ENCODE measurements at places on chromosomes 11 and 22.
A peak's percentile ranks its signal among the peaks of the same experiment; 100 is the strongest.

- DNase-seq, result no peak
These were observed 10.1 kb downstream of the SYT12 start for GRCh38 chr11:67032830-67033551.

- peak; percentile 62 for DNase-seq
These were observed 8.6 kb upstream of the APOBEC3B start for GRCh38 chr22:38973289-38974169.

- no peak for DNase-seq
These were observed 113.4 kb upstream of the RRM1 start for GRCh38 chr11:3981084-3981633.

- no peak for DNase-seq
These were observed 431.4 kb upstream of the CCDC90B start for GRCh38 chr11:83717537-83717936.

DNA sequence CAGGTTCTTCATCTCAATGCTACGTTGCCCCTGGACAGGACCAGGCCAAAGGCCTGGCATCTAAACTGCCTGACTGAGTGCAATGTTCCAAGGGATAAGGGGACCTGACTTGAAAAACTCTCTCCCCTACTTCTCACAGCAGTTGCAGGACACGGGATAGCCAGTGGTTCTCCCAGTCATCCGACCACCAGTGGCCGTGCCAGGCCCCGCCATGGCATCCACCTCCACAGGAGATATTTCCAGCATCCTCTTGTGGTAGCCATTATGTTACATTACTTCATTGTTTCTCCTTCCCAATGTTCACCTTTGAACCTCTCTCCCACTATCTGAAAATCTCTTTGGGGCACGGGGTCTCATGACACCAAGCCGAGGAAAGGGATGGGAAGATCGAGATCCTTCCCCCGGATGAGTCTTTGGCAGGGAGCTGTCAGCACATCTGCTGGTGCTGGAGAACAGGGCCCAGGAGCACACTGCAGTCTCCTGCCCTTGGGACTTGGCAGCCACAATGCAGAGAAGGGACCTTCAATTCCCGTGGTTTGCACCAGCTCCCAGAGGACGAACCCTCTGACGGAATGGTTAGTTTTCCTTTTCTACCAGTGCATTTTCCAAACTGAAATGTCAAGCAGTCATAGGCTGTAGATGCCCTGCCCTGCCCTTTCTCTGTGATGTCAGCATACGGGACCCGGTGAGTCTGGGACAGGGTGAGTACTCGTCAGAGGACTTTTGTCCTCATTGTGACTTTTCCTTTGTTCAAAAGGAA, 121.2 kb downstream of the ETS1 start:
- DNase-seq, result peak; percentile 57

GRCh38 chr22:19824212-19824925, 30.3 kb downstream of the GNB1L start:
- DNase-seq, result no peak

GRCh38 chr11:121898903-121899302, 217.1 kb downstream of the BLID start:
- DNase-seq, result no peak

GRCh38 chr11:120054016-120054752, 83.7 kb downstream of the TRIM29 start:
- no peak for DNase-seq

DNA sequence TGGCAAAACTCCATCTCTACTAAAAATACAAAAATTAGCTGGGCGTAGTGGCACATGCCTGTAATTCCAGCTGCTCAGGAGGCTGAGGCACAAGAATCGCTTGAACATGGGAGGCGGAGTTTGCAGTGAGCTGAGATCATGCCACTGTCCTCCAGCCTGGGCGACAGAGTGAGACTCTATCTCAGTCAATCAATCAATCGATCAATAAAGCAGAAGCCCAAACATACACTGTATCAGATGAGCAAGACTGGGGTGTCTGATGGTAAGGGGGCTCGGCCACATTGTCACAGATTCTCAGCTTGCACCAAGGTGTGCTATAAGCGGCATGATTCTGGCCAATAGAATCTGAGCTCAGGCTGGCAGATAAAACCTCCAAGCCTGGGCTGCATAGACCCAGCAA, 261.1 kb downstream of the BUD13 start:
- DNase-seq, result no peak

Data from CD4-positive, alpha-beta T cell (primary cell).